NCI-H460 (cell line): ENCODE measurements at places on chromosomes 16 and 17.

GRCh38 chr17:30554839-30555751 is 77.9 kb downstream of the GOSR1 start:
- DNase-seq = peak; percentile 1

- DNase-seq = no peak
These were observed 36.2 kb downstream of the PRMT7 start for GRCh38 chr16:68346892-68347480.

DNA sequence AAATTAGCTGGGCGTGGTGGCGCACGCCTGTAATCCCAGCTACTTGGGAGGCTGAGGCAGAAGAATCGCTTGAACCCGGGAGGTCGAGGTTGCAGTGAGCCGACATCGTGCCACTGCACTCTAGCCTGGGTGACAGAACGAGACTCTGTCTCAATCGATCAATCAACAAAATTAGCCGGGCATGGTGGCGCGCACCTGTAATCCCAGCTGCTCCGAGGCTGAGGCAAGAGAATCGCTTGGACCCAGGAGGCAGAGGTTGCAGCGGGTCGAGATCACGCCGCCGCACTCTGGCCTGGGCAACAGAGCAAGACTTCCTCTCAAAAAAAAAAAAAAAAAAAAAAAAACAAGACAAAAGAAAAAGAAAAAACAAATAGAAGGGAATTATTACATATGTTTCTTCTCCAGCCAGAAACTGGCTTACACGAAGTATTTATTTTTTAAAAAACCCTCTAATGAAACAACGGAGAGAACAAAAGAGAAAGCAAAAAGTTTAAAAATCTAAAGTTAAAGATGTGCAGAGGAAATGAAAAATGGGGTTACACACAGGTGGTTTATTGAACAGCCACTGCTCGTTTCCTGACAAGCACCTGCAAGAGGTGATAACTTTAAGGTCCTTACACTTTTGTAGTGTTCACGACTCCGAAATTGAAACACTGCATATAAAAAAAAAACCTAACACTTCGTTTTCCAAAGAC is 1.4 kb downstream of the SYNRG start:
- DNase-seq = no peak

DNA sequence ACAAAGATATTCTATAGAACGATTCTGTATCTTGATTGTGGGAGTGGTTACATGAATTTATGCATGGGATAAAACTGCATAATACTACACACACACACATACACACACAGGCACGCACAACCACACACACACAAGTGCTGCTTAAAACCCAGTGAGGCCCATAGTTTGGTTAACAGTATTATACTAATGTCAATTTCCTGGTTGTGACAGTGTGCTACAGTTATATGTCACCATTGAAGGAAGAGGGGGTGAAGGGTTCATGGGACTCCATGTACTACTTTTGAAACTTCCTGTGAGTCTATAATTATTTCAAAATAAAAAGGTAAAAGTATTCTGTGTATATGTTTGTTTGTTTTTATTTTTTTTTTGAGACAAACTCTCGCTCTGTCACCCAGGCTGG is 8.1 kb downstream of the ZC3H7A start:
- DNase-seq = no peak

DNA sequence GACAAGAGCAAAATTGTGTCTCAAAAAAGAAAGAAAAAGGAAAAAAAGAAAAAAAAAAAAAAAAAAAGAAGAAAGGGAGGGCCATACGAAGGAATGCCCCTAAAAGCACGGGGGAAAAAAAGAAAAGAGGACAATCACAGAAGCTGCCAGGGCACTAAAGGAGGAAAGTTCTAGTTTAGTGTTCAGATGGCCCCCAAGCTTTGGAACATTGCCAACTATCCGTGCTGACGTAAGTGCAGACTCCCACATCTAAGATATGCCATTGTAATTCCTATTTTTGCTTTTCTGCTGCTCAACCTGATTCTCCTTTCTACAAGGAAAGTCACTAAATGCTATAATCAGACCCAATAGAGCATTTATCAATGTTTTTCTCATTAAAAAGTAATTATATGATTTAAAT is 842.1 kb downstream of the KCNJ2 start:
- DNase-seq = no peak

GRCh38 chr16:68445458-68445857 is 2.9 kb downstream of the SMPD3 start:
- DNase-seq = peak; percentile 71
